ENCODE measurements at places on chromosomes 6 and 20. TPM values are rescaled to one million over a fixed set of nuclear protein-coding genes. Genes with fewer than 3 reads are reported as not detected.

Gene ZC2HC1B
- not detected for total RNA-seq

Gene GRIK2
- total RNA-seq = not detected

Gene RBPJL
- not detected for total RNA-seq

Gene FAM209B
- total RNA-seq = not detected

Gene CDC40
- total RNA-seq = 17.8 TPM

Gene NQO2
- 23.6 TPM for total RNA-seq

Gene SEMG1
- total RNA-seq = not detected

Gene GTSF1L
- not detected for total RNA-seq

Gene NRSN1
- total RNA-seq = not detected

Gene AVP
- not detected for total RNA-seq

Gene NSFL1C
- total RNA-seq = 36.7 TPM

Gene MTG2
- total RNA-seq = 32.1 TPM

Gene COX4I2
- total RNA-seq = not detected

Gene CLPSL1
- not detected for total RNA-seq

Gene CST5
- not detected for total RNA-seq

Measured in breast epithelium (tissue), 4 donors.